ENCODE measurements at places on chromosomes 4 and X.

GRCh38 chr4:3342182-3342854, 49.5 kb downstream of the RGS12 start:
- DNase-seq = peak; percentile 41

- DNase-seq = no peak
These were observed 17.9 kb downstream of the GRXCR1 start for GRCh38 chr4:42910459-42910858.

DNA sequence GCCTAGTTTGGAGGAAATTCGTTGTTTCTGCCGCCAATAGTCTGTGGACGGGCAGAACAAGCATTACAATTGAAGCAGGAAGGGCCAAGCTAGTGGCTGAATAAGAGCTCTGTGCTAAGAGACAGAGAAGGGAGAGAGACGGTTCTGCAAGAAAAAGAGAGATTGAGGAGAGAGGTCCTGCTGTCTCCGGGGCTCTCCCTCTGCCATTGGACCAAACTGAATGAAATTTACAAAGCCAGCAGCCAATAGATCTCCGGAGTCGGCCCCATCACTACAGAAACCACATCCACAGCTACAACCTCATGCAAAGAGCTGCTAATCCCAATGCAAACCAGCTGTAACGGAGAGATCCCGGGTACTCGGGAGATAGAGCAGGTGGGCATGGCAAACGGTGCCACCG, at the start of gene NLGN4X:
Gene NLGN4X (minus strand): TSS at position 148 of the 400 bp plus-strand sequence. CDS start 77,401 bp downstream, outside the sequence.
- DNase-seq = no peak

GRCh38 chrX:71912156-71912555, 1.5 kb downstream of the NHSL2 start:
- DNase-seq = no peak

- no peak for DNase-seq
These were observed 279.6 kb downstream of the PDGFC start for GRCh38 chr4:156692016-156692415.

- no peak for DNase-seq
These were observed 21.7 kb downstream of the RBPJ start for GRCh38 chr4:26342328-26343037.

- DNase-seq = no peak
These were observed 70.8 kb downstream of the SORCS2 start for GRCh38 chr4:7263166-7263565.

GRCh38 chr4:8847331-8847730, 24.3 kb downstream of the HMX1 start:
- no peak for DNase-seq

DNA sequence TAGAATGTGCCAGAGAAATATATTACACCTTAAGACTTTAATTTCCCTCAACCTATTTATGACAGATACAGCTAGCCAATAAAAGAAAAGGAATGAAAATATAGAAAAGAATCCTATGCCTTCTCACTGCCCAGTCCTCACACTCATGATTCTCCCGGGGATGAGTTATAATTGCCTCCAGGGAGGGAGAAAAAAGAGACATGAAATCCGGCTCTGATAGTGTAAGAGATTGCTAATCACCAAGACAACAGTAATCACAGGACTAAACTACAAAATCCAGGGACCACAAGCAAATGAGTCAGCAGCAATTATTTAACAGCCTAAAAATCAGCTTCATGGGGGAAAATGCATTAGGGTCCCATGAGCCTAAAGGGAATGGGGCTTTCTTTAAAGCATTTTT, 95.9 kb upstream of the DUSP21 start:
- no peak for DNase-seq
